Fibroblast of lung (primary cell): ENCODE measurements at places on chromosomes 4 and X. TPM values are rescaled to one million over a fixed set of nuclear protein-coding genes. Genes with fewer than 3 reads are reported as not detected.

The SLC39A8 gene
- polyA plus RNA-seq = 0.72 and 1.2 TPM in 2 replicates

The SPANXN4 gene
- polyA plus RNA-seq = not detected in 2 replicates

The TCEANC gene
- 1.6 and 2.3 TPM in 2 replicates for polyA plus RNA-seq

The CLDN22 gene
- polyA plus RNA-seq = not detected in 2 replicates

The CENPI gene
- polyA plus RNA-seq = 4.3 and 13.0 TPM in 2 replicates

The OPRPN gene
- polyA plus RNA-seq = not detected in 2 replicates

The PRKG2 gene
- polyA plus RNA-seq = 2.8 and 8.6 TPM in 2 replicates

The ADH1A gene
- polyA plus RNA-seq = 0.06 TPM in 1 of 2 replicates, not detected in the other

The PAK3 gene
- polyA plus RNA-seq = 0.19 and 1.2 TPM in 2 replicates

The PAGE1 gene
- polyA plus RNA-seq = not detected in 2 replicates

The BEND4 gene
- 0.02 and 0.03 TPM in 2 replicates for polyA plus RNA-seq

The ADH7 gene
- polyA plus RNA-seq = not detected in 2 replicates

The GAGE12J gene
- polyA plus RNA-seq = not detected in 2 replicates

The KIF4A gene
- 7.1 and 23.0 TPM in 2 replicates for polyA plus RNA-seq

The GCNA gene
- polyA plus RNA-seq = 0.52 and 0.74 TPM in 2 replicates

The UCP1 gene
- polyA plus RNA-seq = not detected in 2 replicates

The NOX1 gene
- not detected in 2 replicates for polyA plus RNA-seq

The POU4F2 gene
- not detected in 2 replicates for polyA plus RNA-seq

The PNCK gene
- 0.08 TPM in 1 of 2 replicates, not detected in the other for polyA plus RNA-seq

The COL4A6 gene
- 0.15 and 1.4 TPM in 2 replicates for polyA plus RNA-seq

The PAGE2B gene
- not detected in 2 replicates for polyA plus RNA-seq

The UNC5C gene
- polyA plus RNA-seq = 1.4 and 11.6 TPM in 2 replicates

The FREM3 gene
- not detected in 2 replicates for polyA plus RNA-seq

The CFP gene
- polyA plus RNA-seq = 0.08 and 0.17 TPM in 2 replicates

The MID1 gene
- polyA plus RNA-seq = 27.3 and 27.7 TPM in 2 replicates

The ATOH1 gene
- not detected in 2 replicates for polyA plus RNA-seq
